Heart right ventricle (tissue), 16 donors: ENCODE measurements at places on chromosomes 3 and 15. TPM values are rescaled to one million over a fixed set of nuclear protein-coding genes. Genes with fewer than 3 reads are reported as not detected.

The PIGBOS1 gene
- 6.1 TPM for total RNA-seq

The PLA2G4E gene
- total RNA-seq = not detected

The PLA2G4D gene
- total RNA-seq = not detected

The DHX30 gene
- total RNA-seq = 46.1 TPM

The SST gene
- not detected for total RNA-seq

The MCF2L2 gene
- 0.94 TPM for total RNA-seq

The RYR3 gene
- 0.02 TPM for total RNA-seq

The C3orf85 gene
- total RNA-seq = not detected

The CDHR4 gene
- total RNA-seq = not detected

The CLDN1 gene
- not detected for total RNA-seq

The CPN2 gene
- 1.5 TPM for total RNA-seq

The SEC22C gene
- total RNA-seq = 27.8 TPM
